ENCODE measurements at places on chromosomes 7 and 10.

GRCh38 chr7:66426996-66427395, 201.7 kb upstream of the KCTD7 start:
- no peak for DNase-seq

DNA sequence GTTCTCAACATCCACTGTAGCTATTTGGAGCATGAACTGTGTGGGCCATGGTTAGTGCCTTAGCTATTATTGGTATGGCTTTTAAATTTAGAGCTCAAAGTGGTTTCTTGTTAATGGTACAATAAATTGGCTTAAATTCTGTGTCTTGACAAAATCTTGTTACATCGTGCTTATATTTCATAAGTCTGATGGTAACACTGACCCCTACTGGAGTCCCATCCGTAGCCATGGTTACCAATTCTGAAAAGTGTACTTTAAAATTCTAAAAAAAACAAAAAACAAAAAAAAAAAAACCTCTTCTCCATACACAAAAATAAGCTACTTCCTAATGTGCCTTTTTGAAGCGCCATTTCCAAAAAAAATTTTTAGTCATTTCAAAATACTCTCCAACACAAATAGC, 6.4 kb upstream of the RPP30 start:
- DNase-seq = peak; percentile 19

DNA sequence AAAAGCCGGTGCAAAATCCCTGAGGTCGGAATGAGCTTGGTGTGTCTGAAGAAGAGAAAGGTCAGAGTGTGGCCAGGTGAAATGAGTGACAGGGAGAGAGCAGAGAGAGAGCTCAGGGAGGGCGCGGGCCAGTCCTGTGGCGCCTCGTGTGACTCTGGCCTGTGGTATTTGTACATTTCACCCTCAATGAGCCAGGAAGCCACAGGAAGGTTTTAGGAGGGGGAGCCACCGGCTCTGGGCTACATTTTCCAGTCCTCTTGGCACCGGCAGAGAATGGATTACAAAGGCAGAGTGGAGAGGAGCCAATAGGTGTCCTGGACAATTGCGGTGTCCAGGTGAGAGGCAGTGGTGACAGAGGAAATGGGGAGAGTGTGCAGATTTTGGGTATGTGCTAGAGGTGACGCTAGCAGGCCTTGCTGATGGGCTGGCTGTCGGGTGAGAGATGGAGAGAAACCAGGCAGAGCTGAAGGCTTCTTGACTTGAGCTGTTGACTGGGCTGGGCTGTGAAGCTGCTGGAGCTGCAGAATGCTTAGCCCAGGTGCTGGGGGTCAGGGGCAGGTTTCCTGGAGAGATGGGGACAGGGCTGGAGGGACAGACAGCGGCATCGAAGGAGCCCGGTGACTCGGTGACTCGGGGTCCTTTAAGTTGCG, 38.1 kb downstream of the COL13A1 start:
- DNase-seq = no peak

- no peak for DNase-seq
These were observed 1.3 kb downstream of the FASTK start for GRCh38 chr7:151079199-151079910.

DNA sequence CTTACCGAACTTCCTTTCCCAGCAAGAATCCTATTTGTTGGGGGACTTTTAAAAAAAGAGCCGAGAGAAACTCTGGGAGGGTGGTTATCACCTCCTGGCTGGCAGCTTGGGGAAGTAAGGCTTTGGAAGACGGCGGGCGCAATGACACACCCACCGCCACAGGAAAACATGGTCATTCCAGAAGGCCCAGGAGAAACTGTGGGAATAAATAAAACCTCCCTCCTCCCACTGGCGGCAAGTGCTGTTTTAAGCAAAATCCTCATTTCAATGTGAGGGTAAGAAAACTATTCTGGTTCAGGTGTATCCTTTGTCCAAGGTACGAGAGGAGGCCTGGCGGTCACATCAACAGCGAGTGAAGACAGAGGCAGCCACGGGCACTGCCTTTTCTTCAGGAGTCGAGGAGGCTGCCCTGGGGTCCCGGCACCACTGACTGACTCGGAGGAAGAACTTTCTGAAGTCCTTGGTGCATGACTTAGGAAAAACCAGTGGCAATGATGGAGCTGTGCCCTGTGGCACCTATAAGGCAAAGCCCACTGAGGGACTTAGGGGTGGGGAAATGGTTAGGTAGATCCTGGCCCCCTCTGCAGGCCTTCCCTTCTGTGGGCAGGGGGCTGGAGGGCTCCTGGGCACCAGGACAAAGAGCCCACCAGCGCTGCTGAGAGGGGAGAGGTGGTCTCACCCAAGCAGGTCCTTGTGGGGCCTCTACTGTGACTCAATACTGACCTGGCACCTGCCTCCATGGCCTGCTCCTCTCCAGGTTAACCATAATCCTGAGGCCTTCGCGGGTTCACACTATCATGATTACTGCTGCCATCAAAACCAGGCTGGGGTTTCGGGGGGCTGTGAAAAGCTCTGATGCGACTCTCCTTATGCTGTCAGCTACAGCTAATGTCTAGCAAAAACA, 21.4 kb downstream of the DNAJB12 start:
- no peak for DNase-seq

DNA sequence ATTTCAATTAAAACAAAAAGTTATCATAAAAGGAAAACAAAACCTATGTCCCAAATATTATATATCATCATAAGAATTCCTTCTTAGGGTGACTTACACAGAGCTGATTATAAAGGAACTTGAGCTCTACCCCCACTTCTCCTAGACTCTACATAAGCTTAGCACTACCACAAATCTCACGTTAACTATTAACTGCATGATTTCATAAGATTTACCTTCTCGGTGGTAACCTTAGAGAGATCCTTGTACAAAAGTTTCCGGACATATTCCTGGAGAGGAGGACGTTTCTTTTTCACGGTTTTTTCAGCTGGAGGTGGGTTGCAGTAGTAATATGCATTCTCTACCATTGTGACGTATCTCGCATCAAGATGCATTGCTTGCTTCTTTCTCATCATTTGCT, 83.7 kb downstream of the UPF2 start:
- DNase-seq = no peak

GRCh38 chr10:6755781-6756460, 175.8 kb upstream of the PRKCQ start:
- DNase-seq = no peak

GRCh38 chr7:147541261-147541660, 1049.3 kb upstream of the C7orf33 start:
- no peak for DNase-seq

- no peak for DNase-seq
These were observed 363.2 kb downstream of the PRPF18 start for GRCh38 chr10:13949844-13950542.

GRCh38 chr7:1262441-1262840, 29.8 kb downstream of the UNCX start:
- no peak for DNase-seq

DNA sequence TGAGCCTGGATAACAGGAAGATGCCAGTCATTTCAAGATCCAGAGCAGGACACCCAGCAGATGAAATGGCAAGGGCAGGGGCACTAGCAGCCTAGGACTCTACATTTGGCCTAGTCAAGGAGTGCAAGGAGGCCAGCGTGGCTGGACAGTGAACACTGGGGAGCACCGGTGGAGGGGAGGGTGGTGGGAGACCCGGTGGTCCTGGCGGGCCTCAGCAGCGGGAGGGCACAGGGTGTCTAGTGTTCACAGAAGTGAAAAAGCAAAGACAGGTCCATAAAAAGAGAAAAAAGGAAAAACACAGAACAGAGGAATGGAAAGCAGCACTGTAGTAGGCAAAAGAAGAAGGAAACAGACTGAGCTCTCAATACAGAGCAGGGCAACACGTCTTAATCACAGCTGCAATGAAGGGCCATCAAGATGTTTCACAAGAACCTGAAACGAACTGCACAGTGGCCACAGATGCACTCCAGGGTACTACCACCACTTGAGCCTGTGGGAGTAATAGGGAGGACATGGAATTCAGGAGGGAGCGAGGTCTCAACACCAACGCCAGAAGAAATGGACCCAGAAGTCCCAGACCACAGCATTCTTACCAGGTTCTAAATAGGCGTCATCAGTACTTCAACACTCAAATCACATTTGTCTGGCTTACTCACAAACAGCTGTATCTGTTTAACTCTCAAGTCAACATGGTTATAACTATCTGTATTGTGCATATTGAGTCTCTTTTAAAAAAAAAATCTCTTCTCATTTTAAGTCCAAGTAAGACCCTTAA, 573.7 kb downstream of the PARD3 start:
- DNase-seq = no peak

DNA sequence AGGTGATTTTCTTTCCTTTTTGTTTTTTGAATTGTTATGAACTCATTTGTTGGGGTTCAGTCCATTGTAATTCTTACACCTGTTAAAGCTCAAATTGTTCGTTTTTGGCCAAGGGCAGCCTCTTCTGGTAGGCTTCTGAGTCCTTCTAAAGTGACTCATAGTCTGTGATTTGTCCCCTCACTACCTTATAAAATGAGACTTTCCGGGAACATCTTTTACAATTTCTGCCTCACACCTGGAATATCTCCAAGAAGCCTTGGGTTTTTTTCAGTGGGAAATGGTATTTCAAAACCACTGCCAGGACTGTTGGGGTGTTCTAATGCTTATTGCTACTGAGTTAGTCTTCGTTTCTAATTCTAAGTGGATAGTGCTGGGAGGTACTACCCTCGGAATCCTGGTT, 56.7 kb downstream of the BMPR1A start:
- no peak for DNase-seq

DNA sequence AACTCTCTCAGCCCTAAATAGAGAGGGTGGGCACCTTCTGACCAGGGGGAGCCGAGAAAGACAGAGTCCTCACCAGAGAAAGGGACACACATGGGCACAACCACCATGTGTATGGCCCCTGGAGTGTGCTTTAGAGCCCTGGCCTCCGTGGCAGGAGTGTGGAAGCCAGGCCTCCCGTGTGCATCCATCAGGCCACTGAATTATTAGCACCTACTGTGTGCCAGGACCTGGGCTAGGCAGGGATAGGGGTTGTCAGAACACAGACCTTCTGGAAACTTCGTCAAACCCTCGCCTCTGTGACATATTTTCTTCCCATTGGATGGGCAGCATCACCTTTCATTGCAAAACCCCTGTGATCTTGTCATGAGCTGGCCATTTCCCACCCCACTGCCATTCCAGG, 78.5 kb downstream of the ZMIZ1 start:
- DNase-seq = no peak

- DNase-seq = no peak
These were observed 679.6 kb downstream of the PARD3 start for GRCh38 chr10:34135515-34135914.

- DNase-seq = peak; percentile 41
These were observed 151.2 kb downstream of the AUTS2 start for GRCh38 chr7:69749372-69749979.

DNA sequence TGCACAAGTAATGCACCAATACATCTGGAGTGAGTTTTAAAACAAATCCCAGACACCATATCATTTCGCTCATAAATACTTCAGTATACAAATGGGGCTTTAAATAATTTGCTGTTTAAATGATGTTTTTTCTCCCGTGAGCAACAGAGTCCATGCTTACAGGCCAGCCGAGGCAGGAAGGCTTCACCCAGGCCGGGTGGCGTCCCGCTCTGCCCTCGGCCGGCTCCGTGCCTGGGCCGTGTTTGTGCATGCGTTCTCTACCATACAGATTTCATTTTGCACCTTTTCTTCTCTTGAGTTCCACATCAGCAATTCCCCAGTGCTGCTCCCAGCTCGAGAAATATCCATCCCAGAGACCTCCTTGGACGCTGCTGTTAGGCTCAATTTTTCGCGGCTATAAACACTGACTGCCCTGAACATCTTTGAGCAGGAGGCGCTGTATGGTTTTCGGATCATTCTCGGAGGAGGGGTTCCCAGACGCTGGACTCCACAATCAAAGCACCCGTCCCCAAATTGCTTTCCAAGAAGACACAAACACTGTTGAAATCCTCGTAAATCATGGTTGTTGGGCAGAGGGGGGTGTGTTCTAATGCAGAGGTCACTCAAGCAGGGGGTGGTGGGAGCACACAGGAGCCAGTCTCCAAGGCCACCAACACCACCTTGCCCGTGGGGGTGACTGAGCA, 91.6 kb downstream of the MICALL2 start:
- no peak for DNase-seq

- DNase-seq = no peak
These were observed 112.3 kb downstream of the BTRC start for GRCh38 chr10:101466016-101466912.

DNA sequence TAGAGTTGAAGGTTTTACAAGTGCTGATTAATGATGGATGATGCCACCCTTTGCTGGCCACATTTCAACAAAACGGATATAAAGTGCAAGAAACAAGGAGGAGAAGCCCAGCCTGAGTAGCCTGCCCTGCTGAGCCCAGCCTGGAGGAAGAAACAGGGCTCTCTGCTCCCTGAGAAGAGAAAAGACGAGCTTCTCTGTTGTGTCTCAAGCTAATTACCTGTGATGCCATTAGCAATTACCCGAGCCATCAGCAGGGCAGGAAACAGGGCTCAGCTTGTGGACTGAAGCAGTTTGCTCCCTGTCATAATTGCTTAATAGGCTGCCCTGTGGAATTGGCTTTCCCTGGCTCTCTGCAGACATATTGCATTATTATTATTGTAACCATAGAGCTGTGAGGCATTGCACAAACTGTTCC, 709.3 kb upstream of the AUTS2 start:
- DNase-seq = no peak

GRCh38 chr7:95723583-95724180, 48.7 kb upstream of the DYNC1I1 start:
- peak; percentile 77 for DNase-seq

DNA sequence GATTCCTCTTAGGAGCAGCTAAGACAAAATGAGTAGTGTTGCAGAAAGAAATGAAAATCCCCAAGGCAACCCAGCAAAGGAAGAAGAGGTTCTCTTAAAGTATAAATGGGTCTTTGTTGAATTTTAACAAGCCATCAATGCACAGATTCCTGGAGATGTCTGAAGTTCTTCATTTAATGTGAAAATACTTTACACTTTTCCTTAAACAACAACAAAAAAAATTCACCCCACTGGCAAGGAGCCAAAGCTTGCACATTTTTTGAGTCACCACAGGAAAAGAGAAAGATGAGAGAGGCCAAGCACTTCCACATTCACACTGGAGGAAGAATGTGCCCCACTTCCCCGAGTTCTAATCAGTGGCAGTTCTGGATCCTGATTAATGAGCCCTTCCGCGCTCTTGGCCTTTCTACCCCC, 286.4 kb upstream of the MEOX2 start:
- DNase-seq = no peak

DNA sequence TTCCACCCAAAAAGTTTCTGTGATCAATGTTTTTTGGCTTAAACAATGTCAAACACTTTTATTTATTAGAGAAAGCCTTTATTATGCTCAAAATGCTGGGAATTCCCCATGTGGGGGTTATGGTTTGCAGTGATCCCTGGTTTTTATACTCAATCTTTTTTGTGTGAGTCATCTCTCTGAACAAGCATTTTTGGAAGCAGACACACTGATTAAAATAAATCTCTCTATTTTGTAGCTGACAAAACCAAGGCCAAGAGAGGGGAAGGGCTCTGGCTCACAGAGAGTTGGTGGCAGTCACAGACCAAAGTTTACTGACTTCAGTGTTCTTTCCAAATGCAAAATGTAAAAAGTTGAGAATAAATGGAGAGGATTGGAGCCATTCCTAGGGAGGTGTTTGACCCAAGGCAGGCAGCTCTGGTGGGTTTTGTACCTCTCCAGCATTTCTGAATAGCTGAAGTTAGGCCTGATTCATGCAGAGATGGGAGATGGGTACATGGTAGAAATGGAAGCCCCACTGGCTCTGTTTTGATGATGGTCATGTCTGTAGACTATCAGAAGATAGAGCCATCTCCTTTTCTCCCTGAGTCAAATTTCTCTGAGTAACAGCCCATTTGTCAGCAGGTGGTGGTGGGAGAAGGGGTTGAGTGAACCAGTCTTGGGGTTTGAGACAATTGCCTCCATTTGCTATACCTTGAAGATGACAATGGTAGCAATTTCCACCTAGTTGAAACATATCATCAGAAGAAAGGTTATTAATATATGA, 45.4 kb upstream of the NAMPT start:
- no peak for DNase-seq

Data from GM23338 (cell line).